ENCODE measurements at places on chromosomes 3 and 15. TPM values are rescaled to one million over a fixed set of nuclear protein-coding genes. Genes with fewer than 3 reads are reported as not detected.

PPM1L gene
- total RNA-seq = under 0.01 TPM

ARGFX gene
- total RNA-seq = not detected

SLC28A2 gene
- not detected for total RNA-seq

SLC12A1 gene
- total RNA-seq = not detected

LDHAL6B gene
- not detected for total RNA-seq

SLC6A20 gene
- total RNA-seq = not detected

SLC12A8 gene
- 12.0 TPM for total RNA-seq

LRRIQ4 gene
- total RNA-seq = not detected

NIPA2 gene
- 110 TPM for total RNA-seq

SUSD5 gene
- total RNA-seq = 0.13 TPM

CIDEC gene
- not detected for total RNA-seq

ZNF35 gene
- 7.3 TPM for total RNA-seq

SOX2 gene
- not detected for total RNA-seq

OR5H1 gene
- not detected for total RNA-seq

CELF6 gene
- 0.22 TPM for total RNA-seq

DPPA2 gene
- total RNA-seq = not detected

HCLS1 gene
- total RNA-seq = 28.6 TPM

TUSC7 gene
- total RNA-seq = not detected

SPTBN5 gene
- total RNA-seq = 0.11 TPM

CILP gene
- total RNA-seq = under 0.01 TPM

GHSR gene
- not detected for total RNA-seq

OIP5 gene
- 7.3 TPM for total RNA-seq

TRANK1 gene
- 10.3 TPM for total RNA-seq

MKRN3 gene
- 0.13 TPM for total RNA-seq

CHSY1 gene
- total RNA-seq = 31.3 TPM

TRMT10C gene
- 20.7 TPM for total RNA-seq

ZIC1 gene
- 25.5 TPM for total RNA-seq

MLF1 gene
- total RNA-seq = 13.4 TPM

SORD gene
- 14.2 TPM for total RNA-seq

FOXL2 gene
- 3.7 TPM for total RNA-seq

GATA2 gene
- total RNA-seq = 28.6 TPM

KLHL40 gene
- total RNA-seq = not detected

FBXW12 gene
- total RNA-seq = not detected

CYP8B1 gene
- not detected for total RNA-seq

DRD3 gene
- not detected for total RNA-seq

CPNE4 gene
- 0.11 TPM for total RNA-seq

JAGN1 gene
- 32.9 TPM for total RNA-seq

Measured in GM23248 (cell line).